NCI-H2029 (cell line): ENCODE measurements at places on chromosomes 6 and 20.
A peak's percentile ranks its signal among the peaks of the same experiment; 100 is the strongest.

DNA sequence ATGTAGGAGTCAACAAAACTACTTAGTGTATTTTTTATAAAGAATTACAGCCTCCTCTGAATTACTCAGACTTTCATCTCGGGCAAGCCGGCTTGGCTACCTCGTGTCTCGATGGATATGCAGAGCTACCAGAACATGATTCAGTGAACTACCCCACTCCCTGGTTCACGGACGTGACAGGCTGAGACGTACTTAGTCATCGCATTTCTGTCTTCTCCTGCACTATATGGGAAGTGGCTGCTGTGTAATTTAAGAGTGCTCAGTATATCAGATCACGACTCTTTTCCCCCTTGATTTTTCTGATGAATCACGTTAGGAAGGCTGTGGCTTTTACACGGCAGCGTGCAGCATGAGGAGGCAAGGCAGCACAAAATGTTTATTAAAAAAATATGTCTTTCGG is 302.7 kb upstream of the ZFP64 start:
- no peak for DNase-seq

DNA sequence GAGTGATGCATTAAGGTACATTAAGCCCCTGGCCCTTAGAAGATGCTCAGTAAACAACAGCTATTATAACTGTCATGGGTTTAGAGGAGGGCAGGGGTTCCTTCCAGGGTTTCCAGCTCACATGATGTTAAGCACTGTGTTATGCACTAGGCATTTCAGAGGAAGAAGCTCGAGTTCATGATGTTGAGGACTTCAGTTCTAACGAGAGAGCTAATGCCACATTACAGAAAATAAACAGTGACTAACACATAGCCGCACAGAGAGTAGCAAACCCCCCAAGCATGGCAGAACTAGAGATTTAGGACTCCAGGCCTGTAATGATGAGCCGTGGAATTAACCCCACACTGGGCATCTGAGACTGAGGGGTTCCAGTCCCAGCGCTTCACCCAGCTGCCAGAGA is 105.2 kb downstream of the UNC5CL start:
- DNase-seq, result no peak

DNA sequence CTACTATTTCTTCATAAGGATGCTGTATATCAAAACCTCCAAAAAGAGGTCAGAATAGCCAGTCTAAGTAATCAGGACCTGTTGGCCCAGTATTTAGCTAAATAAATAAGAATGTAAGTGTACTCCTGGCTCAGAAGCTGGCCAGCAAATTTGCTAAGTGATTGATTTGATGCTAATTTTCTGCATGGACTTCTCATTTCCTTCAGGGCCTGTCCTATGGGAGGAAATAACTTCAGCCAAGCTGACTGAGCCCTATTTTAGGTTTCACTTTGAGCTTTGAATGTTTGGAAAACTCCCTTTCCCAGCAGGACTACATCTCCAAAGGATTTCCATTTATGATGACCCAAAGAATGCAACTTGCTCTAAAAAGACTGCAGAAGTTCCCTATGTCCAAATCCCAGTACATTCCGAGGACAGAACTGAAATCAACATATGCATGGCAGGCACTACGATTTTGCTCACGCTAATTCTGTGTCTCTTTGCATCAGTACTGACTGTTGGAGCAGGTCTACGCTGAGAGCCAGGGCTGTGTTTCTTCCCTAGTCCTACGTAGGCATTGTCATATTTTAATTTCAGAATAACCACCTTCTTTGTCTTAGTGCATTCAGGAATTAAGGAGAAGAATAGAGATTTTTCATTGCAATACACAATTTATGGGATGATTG is 441.4 kb upstream of the PLCB4 start:
- no peak for DNase-seq

- DNase-seq, result no peak
These were observed 26.2 kb downstream of the RNF144B start for GRCh38 chr6:18413381-18413780.

GRCh38 chr6:527989-528673 is 128.8 kb downstream of the HUS1B start:
- no peak for DNase-seq

DNA sequence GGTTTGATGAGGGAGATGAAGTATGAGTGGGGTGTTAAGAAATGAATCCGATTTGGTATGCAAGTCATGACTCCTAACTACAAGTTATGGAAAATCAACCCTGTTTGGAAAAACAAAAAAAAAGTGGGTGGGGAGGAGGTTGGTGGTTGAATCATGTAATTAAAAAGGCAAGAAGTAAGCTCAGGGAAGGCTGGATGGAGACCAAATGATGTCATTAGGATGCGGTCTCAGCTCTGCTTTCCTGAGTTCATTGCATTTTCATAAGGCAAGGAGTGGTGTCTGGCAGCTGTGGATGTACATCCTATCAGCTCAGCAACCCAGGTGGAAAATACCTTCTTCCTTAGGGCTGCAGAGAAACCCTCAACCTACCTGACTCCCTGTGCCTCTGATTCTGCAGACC is 60.4 kb upstream of the AKAP12 start:
- DNase-seq, result no peak

DNA sequence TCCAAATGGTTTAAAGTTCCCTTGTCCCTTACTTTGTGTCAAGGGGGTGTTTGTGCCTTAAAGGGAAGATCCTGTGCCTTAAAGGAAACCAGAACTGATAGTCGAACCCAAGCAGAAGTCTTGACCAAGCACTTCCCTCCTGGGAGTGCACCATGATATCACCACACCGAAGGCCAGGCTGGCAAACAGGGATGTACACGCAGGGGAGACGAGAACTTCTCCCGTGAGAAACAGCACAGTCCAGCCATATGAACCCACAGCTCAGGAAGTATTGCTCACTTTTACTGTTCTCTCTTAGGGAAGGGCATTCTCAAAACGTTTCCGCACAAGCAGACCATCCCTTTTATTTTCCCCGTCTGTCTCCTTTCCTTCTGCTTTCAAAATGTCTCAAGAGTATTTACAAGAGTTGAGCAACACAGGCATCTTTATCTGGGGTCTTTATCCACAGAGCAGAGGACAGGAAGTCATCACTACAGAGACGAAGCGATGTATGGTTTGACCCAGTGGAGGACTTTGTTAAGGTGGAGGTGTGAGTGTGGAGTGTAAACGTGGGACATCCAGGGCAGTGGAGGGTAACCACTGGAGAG is 12.8 kb upstream of the SERPINB1 start:
- DNase-seq, result no peak

DNA sequence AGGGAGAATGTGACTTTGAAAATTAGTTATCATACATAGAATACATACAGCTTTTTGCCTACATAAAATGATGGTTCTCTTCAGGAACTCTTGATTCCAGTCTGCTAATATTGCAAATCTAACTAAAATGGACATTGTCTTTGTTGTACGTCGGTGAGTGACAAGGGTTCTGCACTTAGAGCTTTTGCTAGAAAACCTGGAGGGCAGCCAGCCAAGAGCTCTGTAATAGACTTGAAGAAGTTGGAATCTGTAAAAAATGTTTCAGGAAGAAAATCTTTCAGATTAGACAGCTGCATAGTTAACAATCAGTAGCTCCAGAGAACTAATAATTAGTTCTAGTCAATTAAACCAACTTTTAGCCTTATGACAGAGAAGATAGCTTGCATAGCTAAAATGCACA is 138.3 kb downstream of the FLRT3 start:
- DNase-seq, result no peak

- DNase-seq, result no peak
These were observed 1.8 kb downstream of the OOEP start for GRCh38 chr6:73367761-73368355.

DNA sequence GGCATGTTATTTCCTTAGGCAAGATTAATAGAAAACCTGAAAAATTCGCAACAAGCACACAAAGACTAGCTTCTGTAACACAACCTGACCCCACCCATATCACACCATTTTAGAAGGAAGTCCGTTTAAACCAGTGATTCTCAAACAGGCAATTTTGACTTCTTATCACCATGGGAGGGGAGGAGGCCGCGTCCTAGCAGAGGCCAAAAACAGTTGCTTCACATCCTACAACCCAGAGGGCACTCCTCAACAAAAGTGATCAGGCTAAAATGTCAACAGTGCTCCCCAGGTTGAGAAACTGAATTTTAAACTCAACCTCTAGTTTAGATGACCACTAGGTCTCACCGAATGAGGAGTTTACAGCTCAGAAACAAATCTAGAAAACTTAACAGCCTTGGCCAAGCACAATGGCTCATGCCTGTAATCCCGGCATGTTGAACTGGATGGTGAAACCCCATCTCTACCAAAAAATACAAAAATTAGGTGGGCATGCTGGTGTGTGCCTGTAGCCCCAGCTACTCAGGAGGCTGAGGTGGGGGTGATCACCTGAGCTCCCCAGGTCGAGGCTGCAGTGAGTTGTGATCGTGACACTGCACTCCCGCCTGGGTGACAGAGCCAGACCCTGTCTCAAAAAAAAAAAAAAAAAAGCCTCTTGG is 3.4 kb downstream of the SNX5 start:
- DNase-seq, result no peak

- DNase-seq, result peak; percentile 30
These were observed 80.9 kb downstream of the HAO1 start for GRCh38 chr20:7859356-7859802.

DNA sequence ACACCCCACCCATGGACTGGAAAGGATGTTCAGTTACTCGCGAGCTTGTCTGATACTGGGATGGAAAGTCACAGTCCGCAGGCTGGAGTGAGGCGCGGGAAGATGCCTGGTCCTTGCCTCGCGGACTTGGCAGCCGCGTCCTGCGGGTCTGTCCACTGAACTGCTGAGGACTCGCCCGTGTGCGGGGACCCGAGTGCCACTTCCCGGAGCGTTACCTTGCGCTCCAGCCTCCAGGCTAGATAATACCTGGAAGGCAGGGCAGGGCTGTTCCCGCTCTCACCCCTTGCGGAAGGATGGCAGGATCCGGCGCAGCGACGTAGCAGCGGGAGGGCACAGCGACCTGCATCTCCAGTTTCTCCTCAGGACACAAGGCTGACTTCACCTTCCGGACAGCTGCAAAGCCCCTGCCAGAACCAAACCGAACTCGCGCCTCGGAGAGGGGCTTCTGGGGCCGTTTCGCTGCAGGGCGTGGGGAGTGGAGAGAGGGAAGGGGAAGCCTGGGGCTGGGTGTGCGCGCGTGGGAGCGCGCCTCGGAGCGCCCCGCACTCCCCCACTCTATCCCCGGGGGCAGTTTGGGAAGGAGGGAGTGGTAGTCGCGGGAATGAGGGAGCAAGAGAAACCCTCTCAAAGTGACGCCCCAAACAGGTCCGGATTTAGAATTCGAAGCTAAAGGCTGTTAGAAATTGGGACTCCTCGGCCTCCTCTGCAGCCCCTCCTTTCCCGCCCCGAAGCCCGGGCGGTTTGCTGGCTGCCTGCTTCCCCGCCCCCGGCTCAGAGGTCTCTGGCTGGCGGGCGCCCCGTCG is at the start of gene KCNQ5:
KCNQ5 (plus strand) TSS at position 774 of the 803 bp plus-strand sequence.
- no peak for DNase-seq

GRCh38 chr6:89553431-89553830 is 85.1 kb downstream of the LYRM2 start:
- no peak for DNase-seq

GRCh38 chr6:140744659-140745320 is 1370.3 kb upstream of the CITED2 start:
- no peak for DNase-seq

- DNase-seq, result no peak
These were observed 35.4 kb downstream of the MAN1A1 start for GRCh38 chr6:119313937-119314884.

DNA sequence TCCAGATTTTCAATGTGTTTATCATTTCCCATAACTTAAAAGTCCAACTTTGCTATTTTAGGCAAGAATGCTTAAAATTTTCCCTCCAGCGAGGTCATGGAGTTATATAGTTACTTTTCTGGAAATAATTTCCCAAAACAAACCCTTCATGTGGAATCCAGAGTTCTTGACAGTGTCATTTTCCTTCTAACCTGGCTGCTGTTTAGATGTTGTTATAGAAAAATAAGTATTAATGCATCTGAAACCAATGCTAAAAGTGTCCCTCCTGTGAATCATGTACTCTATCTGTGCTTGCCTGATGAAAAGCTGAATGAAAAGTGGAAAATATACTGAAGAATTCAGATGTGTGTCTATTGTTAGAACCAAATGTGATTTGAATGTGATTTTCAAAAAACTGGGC is 245.3 kb upstream of the HSF2 start:
- DNase-seq, result no peak

DNA sequence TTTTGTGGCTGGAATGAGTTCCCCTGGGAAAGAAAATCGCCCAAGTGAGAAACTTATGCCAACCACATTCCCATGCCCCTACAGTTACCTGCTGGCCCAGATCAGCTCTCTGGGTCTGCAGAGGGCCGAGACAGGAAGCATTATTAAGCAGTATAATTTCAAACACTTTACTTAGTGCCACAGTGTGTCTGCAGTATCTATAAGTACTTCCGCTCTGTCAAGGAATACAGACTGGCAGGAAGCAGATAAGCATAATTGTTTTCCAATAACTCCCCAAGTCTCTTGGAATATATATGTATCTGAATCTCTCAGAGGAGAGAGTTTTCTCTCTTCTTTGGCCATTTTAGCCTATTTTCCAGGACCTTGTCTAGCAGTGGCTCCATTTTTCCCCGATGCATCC is 24.9 kb downstream of the SAYSD1 start:
- DNase-seq, result no peak

- DNase-seq, result no peak
These were observed 390.2 kb upstream of the FLRT3 start for GRCh38 chr20:14727485-14728150.

GRCh38 chr6:71130277-71130676 is 158.3 kb upstream of the OGFRL1 start:
- no peak for DNase-seq

- DNase-seq, result no peak
These were observed 2.3 kb downstream of the GNAS start for GRCh38 chr20:58854638-58855471.

GRCh38 chr20:56582542-56582941 is 46.6 kb upstream of the TFAP2C start:
- no peak for DNase-seq

- DNase-seq, result no peak
These were observed 22.0 kb downstream of the SNAP25 start for GRCh38 chr20:10240655-10241054.

- DNase-seq, result no peak
These were observed 34.2 kb upstream of the GSTA4 start for GRCh38 chr6:53029257-53029656.

GRCh38 chr6:38552121-38552520 is 87.6 kb downstream of the BTBD9 start:
- no peak for DNase-seq

- no peak for DNase-seq
These were observed 36.8 kb upstream of the L3MBTL3 start for GRCh38 chr6:129981598-129981997.

DNA sequence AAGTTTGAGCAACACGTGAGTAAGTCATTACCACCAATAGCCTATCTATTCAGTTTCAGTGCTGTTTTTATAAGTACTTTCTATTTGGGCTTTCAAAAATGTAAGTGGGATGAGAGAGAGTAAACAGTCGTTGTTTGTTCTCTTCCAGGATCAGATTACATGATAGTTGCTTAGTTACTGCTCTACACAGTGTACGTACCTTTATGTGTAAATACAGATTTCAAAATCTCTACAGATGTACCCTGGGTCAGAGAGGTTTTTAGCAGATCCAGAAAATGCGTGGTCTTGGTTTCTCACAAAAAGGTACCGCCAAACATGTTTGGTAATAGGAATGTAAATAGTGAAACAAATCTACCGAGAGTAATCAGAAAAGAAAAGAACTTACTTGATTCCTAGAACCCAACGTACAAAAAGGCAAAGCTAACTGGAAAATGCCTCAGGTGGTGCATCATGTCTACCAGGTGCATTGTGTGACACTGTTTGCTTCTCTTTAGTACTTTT is 421.1 kb downstream of the BCKDHB start:
- peak; percentile 95 for DNase-seq

- DNase-seq, result no peak
These were observed 22.4 kb upstream of the SERINC3 start for GRCh38 chr20:44544263-44544662.
